ENCODE measurements at places on chromosomes 4 and X. TPM values are rescaled to one million over a fixed set of nuclear protein-coding genes. Genes with fewer than 3 reads are reported as not detected.

Gene CENPI
- 51.3 TPM for total RNA-seq

Gene ZNF630
- 2.1 TPM for total RNA-seq

Gene RAI2
- 0.59 TPM for total RNA-seq

Gene BEX4
- 64.0 TPM for total RNA-seq

- DNase-seq = no peak
Observed at GRCh38 chr4:37825968-37826294, 555 bp upstream of the PGM2 start.

DNA sequence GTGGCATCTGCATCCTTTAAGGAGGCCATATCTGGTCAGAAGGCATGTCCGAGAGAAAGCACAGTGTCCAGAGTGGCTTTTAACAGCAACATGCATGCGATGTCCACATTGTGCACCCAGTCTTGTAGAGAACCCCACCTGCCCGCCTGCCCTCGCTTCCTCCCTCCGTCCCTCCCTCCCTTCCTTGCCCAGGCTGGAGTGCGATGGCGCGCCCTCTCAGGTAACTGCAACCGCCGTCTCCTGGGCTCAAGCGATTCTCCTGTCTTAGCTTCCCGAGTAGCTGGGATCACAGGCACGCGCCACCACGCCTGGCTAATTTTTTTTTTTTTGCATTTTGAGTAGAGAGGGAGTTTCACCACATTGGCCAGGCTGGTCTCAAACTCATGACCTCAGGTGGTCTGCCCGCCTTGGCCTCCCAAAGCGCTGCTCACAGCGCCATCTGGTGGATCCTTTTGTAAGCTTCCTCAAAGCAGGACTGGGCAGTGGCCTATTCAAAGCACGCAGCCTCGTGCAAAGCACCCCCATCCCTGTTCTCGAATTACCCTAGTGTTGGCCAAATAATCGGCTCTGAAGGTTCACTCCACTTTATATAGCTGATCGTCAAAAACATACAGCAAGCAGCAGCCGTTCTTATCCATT lies 15.0 kb downstream of the BRCC3 start:
- peak; percentile 66 for DNase-seq

- DNase-seq = no peak
Observed at GRCh38 chr4:139740531-139741041, 75.0 kb downstream of the MGST2 start.

DNA sequence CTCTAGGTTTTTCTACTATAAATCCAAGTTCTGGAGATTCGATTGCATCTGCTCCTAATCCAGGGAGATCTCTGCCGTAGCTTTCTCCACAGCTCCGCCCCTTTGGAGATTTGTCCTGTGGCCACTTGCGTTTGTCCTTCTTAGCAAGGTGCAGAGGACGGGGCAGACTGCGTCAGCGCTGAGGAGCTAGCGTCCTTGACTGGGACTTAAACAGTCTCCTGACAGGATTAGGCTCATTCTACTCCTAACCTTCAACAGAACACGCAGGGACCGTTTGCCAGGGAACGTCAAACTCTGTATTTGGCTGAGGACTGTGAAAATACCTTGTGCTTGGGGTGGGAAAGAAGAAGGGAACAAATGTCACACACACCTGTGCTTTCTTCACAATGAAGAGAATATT lies 38.6 kb downstream of the SORBS2 start:
- peak; percentile 42 for DNase-seq

- DNase-seq = no peak
Observed at GRCh38 chr4:151952711-151953254, 192.0 kb upstream of the GATB start.

DNA sequence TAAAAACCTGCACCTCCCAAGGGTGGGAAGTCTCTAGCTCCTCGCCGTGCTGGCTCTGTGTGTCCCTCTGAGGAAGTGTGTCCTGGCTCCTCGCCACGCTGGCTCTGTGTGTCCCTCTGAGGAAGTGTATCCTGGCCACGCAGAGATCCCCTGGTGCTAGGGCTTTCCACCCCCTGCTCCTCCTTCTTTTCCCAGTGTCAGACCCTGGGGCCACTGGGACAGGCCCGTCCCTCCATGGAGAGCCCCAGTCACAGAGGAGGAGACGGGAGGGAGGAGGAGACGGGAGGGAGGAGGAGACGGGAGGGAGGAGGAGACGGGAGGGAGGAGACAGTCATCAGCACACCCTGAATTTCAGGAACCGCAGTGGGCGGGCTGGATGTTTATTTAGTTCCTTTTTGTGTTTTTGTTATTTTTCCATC lies 53.8 kb upstream of the HGFAC start:
- no peak for DNase-seq

GRCh38 chr4:53844133-53844532 lies 220.3 kb downstream of the CHIC2 start:
- peak; percentile 14 for DNase-seq
